ENCODE measurements at places on chromosomes 3 and 15.
A peak's percentile ranks its signal among the peaks of the same experiment; 100 is the strongest.

DNA sequence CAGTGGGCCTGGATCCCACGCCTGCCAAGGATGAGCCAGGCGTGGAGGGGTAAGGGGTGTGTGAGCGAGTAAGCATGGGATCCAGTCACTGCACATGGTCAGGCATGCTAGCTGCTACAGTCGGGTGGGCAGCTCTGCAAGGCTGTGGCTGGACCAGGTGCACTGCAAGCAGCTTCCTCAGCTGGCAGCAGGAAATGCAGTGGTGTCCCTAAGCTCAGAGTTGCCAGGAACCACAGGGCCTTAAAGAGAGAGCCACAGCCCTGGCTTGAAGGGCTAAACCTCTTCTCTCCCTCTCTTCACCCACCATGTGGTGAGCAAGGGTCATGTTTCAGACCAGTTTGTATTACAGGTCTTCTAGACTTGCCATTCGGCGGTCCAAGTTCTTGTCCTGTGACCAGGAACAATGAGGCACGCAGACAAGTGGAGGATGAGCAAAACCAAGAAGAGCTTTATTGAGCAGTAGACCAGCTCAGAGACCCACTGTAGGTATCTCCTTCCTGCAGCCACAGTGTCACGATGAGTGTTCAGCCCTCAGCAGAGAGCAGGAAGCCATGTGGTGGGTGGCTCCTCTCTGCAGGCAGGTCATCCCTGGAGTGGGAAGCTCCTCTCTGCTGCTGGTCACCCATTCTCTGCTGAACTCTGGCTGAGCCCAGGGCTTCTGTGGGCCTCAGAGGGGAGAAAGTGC, 511.9 kb downstream of the PYDC2 start:
- DNase-seq = no peak

- DNase-seq = no peak
Observed at GRCh38 chr3:66493458-66494099, 7.2 kb downstream of the LRIG1 start.

DNA sequence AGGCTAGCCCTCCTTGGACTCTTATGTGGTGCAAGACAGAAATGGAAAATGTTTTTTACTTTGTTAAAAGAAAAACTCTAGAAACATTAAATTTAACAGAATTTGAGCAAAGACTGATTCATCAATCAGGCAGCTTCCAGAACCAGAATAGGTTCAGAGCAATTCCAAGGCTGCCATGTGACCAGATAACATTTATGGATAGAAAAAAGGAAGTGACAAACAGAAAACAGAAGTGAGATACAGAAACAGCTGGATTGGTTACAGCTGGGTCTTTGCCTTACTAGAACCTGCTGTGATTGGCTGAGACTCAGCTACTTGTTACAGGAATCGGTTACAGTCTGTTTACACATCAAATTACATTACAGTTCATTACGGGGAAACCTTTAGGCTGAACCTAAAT, 22.5 kb upstream of the OTOL1 start:
- DNase-seq = no peak

DNA sequence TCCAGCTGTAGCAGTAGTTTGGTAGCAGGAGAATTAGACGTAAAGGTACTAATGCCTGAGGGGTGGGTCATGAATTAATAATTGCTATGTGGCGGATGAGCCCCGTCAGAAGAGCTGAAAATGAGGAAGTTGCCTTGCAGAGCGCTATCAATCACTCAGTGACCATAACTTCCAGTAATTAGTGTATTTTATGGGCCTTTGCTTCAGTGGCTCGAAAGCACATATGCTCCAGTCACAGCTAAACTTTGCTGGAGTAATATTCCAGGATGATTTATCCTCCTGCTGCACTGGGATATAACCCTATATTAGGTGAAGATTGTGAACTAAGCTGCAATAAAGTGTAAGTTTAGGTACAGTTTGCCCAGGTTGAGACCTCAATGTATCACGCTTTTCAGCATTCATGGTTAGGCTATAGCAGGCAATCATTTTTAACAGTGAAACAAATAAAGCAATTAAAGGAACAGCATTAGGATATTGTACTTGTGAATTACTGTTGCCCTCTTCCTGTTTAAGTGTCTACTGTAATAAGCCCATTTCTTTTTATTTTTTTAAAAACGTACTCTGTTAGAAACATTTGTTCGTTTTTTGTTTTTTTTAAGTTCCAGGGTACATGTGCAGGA, 104.6 kb upstream of the SKOR1 start:
- no peak for DNase-seq

- DNase-seq = no peak
Observed at GRCh38 chr3:71176366-71176765, 407.2 kb downstream of the FOXP1 start.

DNA sequence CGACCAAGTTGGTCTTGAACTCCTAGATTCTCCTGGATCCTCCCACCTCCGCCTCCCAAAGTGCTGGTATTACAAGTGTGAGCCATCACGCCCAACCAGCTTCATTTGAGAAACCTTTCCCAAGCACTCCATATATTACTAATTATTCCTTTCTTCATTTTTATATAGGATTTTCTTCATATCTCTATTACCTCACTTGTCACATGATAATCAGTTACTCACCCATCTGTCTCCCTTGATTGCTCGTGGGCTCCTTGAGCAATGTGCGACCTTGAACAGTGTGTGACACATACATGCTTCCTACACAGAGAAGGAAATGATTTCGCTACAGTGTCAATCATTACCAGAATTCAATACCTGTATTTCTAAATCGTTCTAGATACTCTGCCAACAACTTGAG, 110.7 kb upstream of the C2CD4B start:
- DNase-seq = no peak

- DNase-seq = no peak
Observed at GRCh38 chr3:149151843-149152242, 22.4 kb downstream of the HPS3 start.

GRCh38 chr3:122961146-122961545, 66.4 kb downstream of the SEMA5B start:
- no peak for DNase-seq

DNA sequence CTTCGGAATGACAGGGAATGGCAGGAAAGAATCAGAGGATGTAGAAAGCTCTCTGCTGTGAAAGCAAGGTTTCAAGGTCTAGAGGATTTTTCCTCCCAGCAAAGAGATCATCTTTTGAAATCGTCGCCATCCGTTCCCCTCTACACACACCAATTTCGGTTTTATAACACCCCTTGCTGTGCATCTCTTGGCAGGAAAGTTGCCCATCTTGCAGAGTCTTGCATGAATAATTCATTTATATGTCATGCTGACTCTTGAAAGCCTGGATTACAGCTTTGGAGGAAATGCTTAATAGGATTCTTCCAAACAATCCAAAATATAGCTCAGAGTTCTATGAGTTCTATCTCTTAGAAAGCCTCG, 262.7 kb downstream of the CHL1 start:
- DNase-seq = no peak

GRCh38 chr3:45984331-45985312, 11.0 kb downstream of the FYCO1 start:
- DNase-seq = no peak

DNA sequence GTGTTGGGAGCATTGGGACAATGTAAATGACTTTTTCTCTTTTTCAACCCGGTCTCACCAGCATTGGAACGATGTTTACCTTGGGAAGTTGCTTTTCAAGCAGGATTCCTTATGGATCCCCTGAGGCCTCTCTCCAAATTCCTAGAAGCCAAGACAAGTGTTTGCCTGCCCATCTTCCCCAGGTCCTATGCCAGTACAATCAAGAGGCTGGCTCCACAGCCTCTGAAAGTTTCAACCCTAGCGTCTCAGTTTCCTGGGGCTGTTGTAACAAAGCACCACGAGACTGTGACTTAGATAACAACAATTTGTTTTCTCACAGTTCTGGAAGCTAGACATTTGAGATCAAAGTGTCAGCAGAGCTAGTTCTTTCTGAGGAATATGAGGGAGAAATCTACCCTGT, 347.2 kb upstream of the UMPS start:
- DNase-seq = no peak

DNA sequence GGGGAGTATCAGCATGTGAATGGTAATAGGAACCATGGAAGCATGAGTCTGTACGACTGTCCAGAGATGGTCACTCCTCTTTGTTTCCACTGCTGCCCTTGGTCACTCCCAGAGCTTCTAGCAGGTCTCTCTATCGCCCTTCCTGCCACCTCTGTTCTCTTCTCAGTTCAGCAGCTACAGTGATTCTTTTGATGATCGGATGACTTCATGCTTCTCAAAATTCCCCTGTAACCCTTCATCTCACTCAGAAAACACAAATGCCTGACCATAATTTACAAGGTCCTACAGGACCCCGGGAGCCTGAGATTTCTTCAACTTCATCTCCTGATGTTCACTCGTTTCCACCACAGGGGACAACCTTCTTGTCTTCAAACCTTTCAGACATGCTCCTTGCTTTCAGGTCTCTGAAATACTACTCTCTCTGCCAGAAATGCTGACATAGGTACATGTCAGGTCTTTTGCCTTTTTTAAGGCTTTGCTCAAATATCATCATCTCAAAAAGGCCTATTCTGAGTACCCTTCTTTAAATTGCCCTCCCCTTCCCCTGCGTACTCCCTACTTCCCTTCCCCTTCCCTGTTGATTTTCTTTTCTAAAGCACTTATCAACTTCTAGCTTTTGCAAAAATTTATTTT, 42.1 kb upstream of the BHLHE40 start:
- DNase-seq = peak; percentile 38

DNA sequence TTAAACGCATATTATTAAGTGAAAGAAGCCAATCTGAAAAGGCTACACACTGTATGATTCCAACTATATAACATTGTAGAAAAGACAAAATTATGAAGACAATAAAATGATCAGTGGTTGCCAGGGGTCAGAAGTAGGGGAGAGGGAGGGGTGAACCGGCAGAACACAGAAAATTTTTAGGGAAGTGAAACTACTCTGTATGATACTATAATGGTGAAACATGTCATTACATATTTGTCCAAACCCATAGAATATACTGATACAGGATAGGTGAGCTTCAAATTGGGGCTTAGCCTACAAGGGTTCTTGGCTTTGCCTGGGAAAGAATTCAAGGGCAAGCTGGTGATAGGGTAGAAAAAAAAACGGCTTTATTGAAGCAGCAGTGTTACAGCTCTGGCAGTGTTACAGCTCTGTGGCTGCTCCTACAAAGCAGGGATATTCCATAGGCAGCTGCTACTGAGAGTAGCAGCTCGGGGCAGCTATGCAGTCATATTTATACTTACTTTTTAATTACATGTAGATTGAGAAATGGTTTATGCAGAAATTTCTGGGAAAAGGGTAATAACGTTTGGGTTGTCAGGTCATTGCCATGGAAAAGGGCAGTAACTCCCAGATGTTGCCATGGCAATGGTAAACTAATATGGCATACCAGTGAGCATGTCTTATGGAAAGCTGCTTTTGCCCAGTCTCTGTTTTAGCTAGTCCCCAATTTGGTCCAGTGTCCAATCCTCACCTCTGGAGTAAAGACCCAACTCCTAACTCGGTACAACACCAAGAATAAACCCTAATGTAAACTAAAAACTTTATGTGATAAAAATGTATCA, 125.1 kb upstream of the SLC25A36 start:
- peak; percentile 17 for DNase-seq

DNA sequence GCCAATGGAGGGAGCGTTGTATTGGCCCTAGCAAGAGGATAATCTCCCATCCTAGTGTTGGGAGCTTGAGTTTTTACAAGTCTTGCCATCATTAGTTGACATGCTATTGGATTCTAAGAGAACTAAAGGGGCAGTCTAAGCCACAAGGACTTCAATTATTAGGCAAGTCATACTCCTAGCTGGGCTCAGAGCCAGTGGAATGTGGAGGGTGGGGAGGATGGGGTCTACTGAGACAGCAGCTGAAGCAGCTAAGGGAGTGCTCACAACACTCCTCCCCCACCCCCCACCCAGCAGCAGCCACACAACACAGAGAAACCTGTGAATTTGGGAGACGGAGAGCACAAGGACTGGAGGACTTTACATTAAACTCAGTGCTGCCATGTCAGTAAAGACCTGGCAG, 27.9 kb downstream of the FRG2C start:
- no peak for DNase-seq

DNA sequence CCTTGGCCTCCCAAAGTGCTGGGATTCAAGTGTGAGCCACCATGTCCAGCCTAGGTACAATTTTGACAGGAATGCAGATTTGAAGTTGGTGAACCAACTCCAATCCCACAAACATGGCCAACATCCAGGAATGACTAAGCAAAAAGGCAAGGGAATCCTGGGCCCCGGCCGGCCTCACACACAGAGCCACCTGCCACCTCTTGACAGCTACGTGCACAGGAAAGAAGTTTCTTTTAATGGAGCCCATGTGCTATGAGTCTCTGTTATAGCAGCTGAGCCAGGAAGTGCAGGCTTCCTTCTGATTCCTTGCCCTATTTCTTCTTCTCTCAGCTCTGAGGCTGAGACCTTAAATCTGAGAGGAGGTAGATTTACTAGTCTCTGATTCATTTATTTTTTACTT, 8.8 kb downstream of the TMEM40 start:
- no peak for DNase-seq

GRCh38 chr3:129195731-129196256, 12.1 kb upstream of the CNBP start:
- no peak for DNase-seq

DNA sequence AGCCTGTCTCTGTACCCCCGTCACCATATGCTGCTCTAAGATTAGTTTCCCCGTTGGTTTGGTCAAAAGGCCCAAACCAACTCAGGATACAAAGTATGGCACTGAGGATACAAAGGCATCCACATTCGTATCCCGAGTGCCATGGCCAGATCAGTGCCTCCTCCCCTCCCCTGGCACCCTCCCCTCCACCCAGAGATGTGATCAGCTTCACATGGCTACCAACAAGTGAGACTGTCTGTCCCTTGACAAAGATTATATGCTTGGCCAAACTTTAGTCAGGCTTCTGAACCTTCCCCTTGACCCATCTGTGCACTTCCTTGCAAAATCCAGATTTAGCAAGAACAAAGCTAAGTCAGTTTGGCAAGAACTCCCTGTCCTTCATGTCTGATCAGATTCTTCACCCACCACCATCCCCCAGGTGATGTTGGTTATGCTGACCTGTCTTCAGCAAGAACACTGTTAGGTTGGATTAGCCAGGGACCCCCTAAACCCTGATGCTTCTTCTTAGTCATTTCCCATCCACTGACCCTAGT, 61.7 kb downstream of the KLF15 start:
- DNase-seq = no peak

Data from GM06990 (cell line).